ENCODE measurements at places on chromosomes 16 and 17.

DNA sequence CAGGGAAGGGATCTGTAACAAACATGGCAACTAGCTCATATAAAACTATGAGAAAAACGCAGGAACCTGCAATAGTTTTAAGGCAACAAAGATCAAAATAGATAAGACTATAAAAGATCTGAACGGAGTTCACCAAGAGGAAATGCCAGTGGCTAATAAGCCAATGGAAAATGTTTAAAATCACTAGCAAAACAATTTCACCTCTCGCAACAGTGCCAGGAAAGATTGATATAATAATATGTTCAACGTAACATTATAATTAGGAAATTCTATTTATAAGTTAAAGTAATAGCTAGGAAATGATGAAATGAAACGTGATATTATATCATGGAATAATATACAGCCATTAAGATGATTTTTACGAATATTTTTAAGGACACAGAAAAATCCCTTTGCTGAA lies 16.0 kb downstream of the MRC2 start:
- peaks cover 1% of the 10 kb centered on the region for H3K36me3 ChIP-seq
- H3K4me1 ChIP-seq: peaks cover 9% of the 10 kb centered on the region
- peaks cover 24% of the 10 kb centered on the region for H3K27me3 ChIP-seq
- no peak overlapping the region for H3K4me3 ChIP-seq
- H3K27ac ChIP-seq: no peak overlapping the region
- DNase-seq: no peak

GRCh38 chr17:31647661-31648060 lies 211.4 kb downstream of the COPRS start:
- H3K27ac ChIP-seq: no peak overlapping the region
- no peak for DNase-seq
- H3K4me1 ChIP-seq: no peaks in the 10 kb centered on the region
- H3K27me3 ChIP-seq: peaks cover 11% of the 10 kb centered on the region

DNA sequence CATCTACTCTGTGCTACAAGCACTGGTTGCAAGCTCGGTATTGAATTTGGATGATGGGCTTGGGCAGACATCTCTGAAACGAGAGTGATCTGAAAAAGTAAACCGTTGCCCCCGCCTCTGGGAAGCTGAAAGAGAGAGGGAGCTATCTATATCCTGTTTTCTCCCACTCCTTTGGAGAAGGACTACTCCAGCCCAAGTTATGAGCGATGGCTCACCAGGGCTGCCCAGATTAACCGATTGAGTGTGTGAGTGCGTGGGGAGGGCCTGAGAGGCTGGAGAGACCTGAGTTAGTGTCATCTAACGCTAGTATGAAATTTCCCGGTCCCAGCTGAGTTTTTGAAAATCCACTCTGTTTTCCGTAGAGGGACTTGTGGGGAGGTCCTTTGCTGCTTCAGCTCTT lies 11.5 kb downstream of the MGAT5B start:
- H3K4me1 ChIP-seq: no peaks in the 10 kb centered on the region
- peaks cover 5% of the 10 kb centered on the region for H3K36me3 ChIP-seq
- no peak overlapping the region for H3K27ac ChIP-seq
- no peak for DNase-seq
- no peak overlapping the region for H3K4me3 ChIP-seq

DNA sequence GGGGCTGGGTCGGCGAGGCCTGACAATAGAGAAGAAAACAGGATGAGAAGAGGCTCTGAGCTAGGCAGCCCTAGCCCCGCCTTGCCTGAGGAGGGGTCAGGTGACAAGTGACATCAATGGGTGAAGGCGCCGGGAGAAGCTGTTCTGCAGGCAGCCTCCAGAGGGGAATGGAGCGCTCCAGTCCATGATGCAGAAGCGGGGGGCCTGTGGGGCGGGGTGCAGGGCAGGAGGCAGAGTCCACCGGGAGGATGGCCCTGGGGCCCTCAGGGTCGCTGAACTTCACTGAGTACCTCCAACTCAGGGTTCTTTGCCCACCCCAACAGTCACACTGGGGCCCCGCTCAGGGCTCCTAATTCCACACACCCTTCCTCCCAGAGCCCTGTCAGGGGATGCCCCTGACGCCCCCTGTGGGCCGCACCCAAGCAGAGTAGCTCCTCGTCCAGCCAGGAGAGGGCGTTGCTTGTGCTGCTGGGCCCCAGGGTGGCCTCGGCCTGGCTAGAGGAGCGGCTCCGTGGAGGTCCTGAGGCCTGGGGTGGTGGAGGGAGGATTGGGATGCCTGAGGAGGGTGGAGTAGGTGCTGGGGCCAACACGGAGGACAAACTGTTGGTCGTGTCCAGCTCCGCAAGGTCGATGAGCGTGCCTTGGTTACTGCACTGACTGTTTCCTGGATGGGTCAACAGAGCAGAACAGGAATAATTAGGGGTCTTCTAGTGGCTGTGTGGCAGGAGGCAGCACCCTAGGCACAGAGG lies 20.8 kb downstream of the GGA3 start:
- no peak overlapping the region for H3K4me3 ChIP-seq
- H3K27me3 ChIP-seq: no peaks in the 10 kb centered on the region
- peak overlapping the region; percentile 58 for H3K27ac ChIP-seq
- peak; percentile 55 for DNase-seq
- H3K36me3 ChIP-seq: peaks cover 65% of the 10 kb centered on the region

- H3K4me3 ChIP-seq: peak overlapping the region; percentile 93
- H3K27ac ChIP-seq: peak overlapping the region; percentile 97
- peak; percentile 75 for DNase-seq
- H3K36me3 ChIP-seq: peaks cover 2% of the 10 kb centered on the region
- H3K4me1 ChIP-seq: peaks cover 69% of the 10 kb centered on the region
Measured at GRCh38 chr17:29138971-29139691, 41.1 kb downstream of the MYO18A start.

DNA sequence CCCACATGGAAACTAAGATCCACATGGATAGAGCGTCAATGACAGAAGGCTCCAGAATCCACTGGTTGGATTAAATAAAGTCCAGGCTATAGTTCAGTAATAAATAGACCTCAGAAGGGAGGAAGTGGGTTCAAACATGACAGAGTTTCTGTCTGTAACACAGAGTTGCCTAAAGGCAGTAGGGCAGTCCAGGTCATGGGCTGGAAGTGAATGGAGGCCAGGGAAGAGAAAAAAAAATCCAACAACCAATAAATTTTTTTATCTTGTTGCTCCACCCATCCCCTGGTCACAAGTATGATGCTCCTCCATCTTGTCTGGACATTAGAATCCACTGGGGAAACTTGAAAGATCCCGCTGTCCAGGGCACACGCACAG lies 92.4 kb downstream of the RGS9 start:
- peak; percentile 24 for DNase-seq
- peak overlapping the region; percentile 93 for H3K27ac ChIP-seq
- no peak overlapping the region for H3K4me3 ChIP-seq
- H3K36me3 ChIP-seq: no peaks in the 10 kb centered on the region
- H3K4me1 ChIP-seq: peaks cover 39% of the 10 kb centered on the region

GRCh38 chr16:50683689-50684374 lies 2.7 kb upstream of the SNX20 start:
- DNase-seq: peak; percentile 82
- H3K27me3 ChIP-seq: no peaks in the 10 kb centered on the region
- peak overlapping the region; percentile 43 for H3K4me3 ChIP-seq
- peak overlapping the region; percentile 90 for H3K27ac ChIP-seq

DNA sequence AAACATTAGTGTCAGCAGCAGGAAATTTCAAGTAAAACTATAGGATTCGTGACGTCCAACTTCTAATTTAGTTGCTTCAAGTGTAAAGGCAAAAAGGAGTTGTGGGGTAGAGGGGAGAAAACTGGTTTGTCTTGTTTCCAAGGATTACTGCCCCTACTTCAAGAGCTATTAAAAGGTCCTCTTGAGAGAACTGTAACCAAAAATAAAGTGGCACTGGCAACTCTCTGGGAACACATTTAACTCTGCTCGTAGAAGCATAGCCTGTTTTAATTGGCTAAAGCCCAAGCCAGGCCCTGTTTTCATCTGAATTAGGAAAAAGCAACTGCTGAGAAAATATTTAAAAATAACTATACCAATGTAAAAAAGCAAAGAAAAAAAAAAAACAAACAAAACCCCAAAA lies 51.8 kb upstream of the AKAP1 start:
- no peaks in the 10 kb centered on the region for H3K4me1 ChIP-seq
- no peak overlapping the region for H3K27ac ChIP-seq
- H3K4me3 ChIP-seq: no peak overlapping the region
- H3K27me3 ChIP-seq: peaks cover 29% of the 10 kb centered on the region

DNA sequence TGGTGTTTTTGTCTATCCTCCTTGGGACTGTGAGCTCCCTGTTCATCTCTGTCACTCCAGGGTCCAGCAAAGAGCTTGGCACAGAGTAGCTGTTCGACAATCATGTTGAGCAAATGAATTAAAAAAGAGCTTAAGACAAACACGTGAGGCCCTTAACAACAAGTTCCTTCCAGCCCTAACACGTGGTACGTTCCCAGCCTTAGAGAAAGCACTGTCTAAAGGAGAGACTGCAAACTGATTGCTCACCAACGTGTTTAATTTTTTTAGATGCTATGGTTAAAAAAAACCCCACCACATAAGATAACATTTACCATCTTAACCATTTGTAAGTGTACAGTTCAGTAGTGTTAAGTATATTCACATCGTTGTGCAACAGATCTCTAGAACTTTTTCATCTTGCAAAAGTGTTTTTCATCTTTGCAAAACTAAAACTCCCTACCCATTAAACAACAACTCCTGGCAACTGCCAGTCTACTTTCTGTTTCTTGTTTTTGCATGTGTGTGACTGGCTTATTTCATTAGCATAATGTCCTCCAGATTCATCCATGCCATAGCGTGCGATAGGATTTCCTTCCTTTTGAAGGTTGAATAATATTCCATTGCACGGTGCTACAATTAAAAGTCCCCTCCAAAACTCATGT lies 28.2 kb downstream of the LAT start:
- DNase-seq: peak; percentile 55
- no peak overlapping the region for H3K4me3 ChIP-seq
- no peaks in the 10 kb centered on the region for H3K36me3 ChIP-seq

- H3K36me3 ChIP-seq: no peaks in the 10 kb centered on the region
- no peak overlapping the region for H3K4me3 ChIP-seq
- no peaks in the 10 kb centered on the region for H3K4me1 ChIP-seq
- H3K27ac ChIP-seq: no peak overlapping the region
- no peak for DNase-seq
- no peaks in the 10 kb centered on the region for H3K27me3 ChIP-seq
Measured at GRCh38 chr17:7824021-7824924, 9.7 kb upstream of the KDM6B start.

- H3K4me1 ChIP-seq: peaks cover 84% of the 10 kb centered on the region
- H3K27ac ChIP-seq: peak overlapping the region; percentile 93
- DNase-seq: peak; percentile 84
- H3K27me3 ChIP-seq: no peaks in the 10 kb centered on the region
- peak overlapping the region; percentile 12 for H3K4me3 ChIP-seq
Measured at GRCh38 chr16:68289621-68290329, 21.0 kb downstream of the SLC7A6OS start.

GRCh38 chr17:72972263-72972951 lies 120.1 kb downstream of the SLC39A11 start:
- no peak overlapping the region for H3K4me3 ChIP-seq
- H3K4me1 ChIP-seq: no peaks in the 10 kb centered on the region
- peaks cover 5% of the 10 kb centered on the region for H3K36me3 ChIP-seq
- H3K27ac ChIP-seq: no peak overlapping the region
- H3K27me3 ChIP-seq: no peaks in the 10 kb centered on the region

- peaks cover 43% of the 10 kb centered on the region for H3K27me3 ChIP-seq
- H3K4me3 ChIP-seq: no peak overlapping the region
- no peak for DNase-seq
- H3K4me1 ChIP-seq: peaks cover 6% of the 10 kb centered on the region
Measured at GRCh38 chr16:86581458-86581857, 3.1 kb downstream of the FOXL1 start.

- no peaks in the 10 kb centered on the region for H3K36me3 ChIP-seq
- peaks cover 2% of the 10 kb centered on the region for H3K4me1 ChIP-seq
- H3K4me3 ChIP-seq: no peak overlapping the region
- peaks cover 18% of the 10 kb centered on the region for H3K27me3 ChIP-seq
- H3K27ac ChIP-seq: no peak overlapping the region
Measured at GRCh38 chr16:66231452-66232160, 134.9 kb upstream of the CDH5 start.

- H3K27ac ChIP-seq: no peak overlapping the region
- H3K4me1 ChIP-seq: peaks cover 13% of the 10 kb centered on the region
- no peaks in the 10 kb centered on the region for H3K27me3 ChIP-seq
- H3K36me3 ChIP-seq: peaks cover 8% of the 10 kb centered on the region
- no peak for DNase-seq
- no peak overlapping the region for H3K4me3 ChIP-seq
Measured at GRCh38 chr16:22065252-22065651, 27.1 kb upstream of the VWA3A start.

- no peaks in the 10 kb centered on the region for H3K4me1 ChIP-seq
- H3K27me3 ChIP-seq: no peaks in the 10 kb centered on the region
Measured at GRCh38 chr17:59972778-59973177, 8.2 kb upstream of the RNFT1 start.

- H3K27ac ChIP-seq: no peak overlapping the region
- H3K36me3 ChIP-seq: peaks cover 20% of the 10 kb centered on the region
- H3K4me3 ChIP-seq: no peak overlapping the region
- no peaks in the 10 kb centered on the region for H3K27me3 ChIP-seq
Measured at GRCh38 chr17:49595328-49595727, 19.7 kb downstream of the NXPH3 start.

GRCh38 chr16:67419502-67419901 lies 3.2 kb upstream of the ZDHHC1 start:
- no peak overlapping the region for H3K4me3 ChIP-seq
- no peak for DNase-seq
- H3K4me1 ChIP-seq: peaks cover 3% of the 10 kb centered on the region
- H3K36me3 ChIP-seq: no peaks in the 10 kb centered on the region
- peaks cover 23% of the 10 kb centered on the region for H3K27me3 ChIP-seq

DNA sequence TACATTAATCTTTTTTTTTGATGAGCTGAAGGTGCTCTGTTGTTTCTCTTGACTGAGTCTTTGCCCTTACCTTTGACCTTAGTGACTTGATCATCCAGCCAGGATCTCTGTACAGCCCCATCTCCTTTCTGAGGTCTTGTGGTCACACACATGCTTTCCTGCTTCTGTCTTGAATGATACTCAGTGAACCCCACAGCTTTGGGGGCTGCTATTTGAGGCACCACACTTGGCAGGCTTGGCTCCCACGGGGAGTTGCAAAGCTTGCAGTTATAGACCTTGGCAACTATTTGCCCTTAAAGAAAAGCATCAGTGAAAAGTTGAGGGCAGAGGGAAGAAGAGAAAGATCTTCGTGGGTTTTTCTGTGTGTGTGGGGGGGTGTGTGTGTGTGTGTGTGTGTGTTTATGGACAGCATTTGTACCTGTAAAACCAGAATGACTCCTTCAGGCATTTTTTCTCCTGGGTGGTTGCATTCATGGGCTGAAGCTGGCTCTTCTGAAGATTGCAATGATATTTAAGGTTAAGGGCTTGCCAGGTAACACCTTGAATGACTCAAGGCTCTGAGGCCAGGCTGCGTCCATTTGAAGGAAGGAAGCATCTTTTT lies 101.6 kb downstream of the MSI2 start:
- no peak for DNase-seq
- H3K4me1 ChIP-seq: peaks cover 42% of the 10 kb centered on the region
- peaks cover 7% of the 10 kb centered on the region for H3K36me3 ChIP-seq
- no peaks in the 10 kb centered on the region for H3K27me3 ChIP-seq

- no peaks in the 10 kb centered on the region for H3K36me3 ChIP-seq
- H3K27me3 ChIP-seq: peaks cover 38% of the 10 kb centered on the region
- H3K27ac ChIP-seq: no peak within 1 kb of the TSS
- peak within 1 kb of the TSS; percentile 49 for H3K4me3 ChIP-seq
- no peak for DNase-seq
- peaks cover 11% of the 10 kb centered on the region for H3K4me1 ChIP-seq
Measured at GRCh38 chr17:30921544-30922196, at the start of gene ADAP2. Gene ADAP2, plus strand, starts transcription at chr17:30921945. Its CDS starts 70 bp downstream, at chr17:30922015.

- no peaks in the 10 kb centered on the region for H3K27me3 ChIP-seq
- DNase-seq: no peak
- H3K4me1 ChIP-seq: peaks cover 55% of the 10 kb centered on the region
- peaks cover 1% of the 10 kb centered on the region for H3K36me3 ChIP-seq
- peak overlapping the region; percentile 33 for H3K27ac ChIP-seq
- H3K4me3 ChIP-seq: no peak overlapping the region
Measured at GRCh38 chr17:67385122-67385988, 8.3 kb downstream of the PITPNC1 start.

Data from activated CD4-positive, alpha-beta memory T cell treated with anti-CD3 and anti-CD28 coated beads for 36 hours (primary cell).